Endodermal cell (in vitro differentiated cells): ENCODE measurements at places on chromosomes 3 and 15. TPM values are rescaled to one million over a fixed set of nuclear protein-coding genes. Genes with fewer than 3 reads are reported as not detected.

DNA sequence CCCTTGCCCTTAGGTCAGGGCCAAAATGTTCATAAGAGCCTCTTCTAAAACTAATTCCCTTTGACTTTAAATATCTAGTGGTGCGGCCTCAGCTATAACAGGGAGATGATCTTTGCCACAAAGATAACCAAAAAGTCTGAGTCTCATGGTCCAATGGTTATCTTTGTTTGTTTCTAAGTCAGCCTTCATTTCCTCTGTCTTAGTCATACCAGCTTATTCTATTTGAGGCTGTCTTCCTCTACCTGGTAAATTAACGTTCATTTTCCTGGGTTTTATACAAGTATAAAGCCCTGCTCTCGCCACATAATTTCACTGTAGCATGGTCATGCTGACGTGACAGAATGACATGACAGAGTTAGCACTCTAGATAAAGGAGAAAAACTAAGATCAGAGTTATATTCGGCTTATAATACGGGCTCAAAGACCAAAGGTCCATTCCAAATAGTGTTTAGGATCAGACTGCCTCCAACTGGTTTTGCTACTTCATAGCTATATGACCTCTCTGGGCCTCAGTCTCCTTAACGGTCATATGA is 18.4 kb downstream of the ZNF860 start:
- DNase-seq = no peak

- peak; percentile 61 for DNase-seq
These were observed 723 bp downstream of the CPNE4 start for GRCh38 chr3:132034097-132034485.

GRCh38 chr3:10303785-10304184 is 11.0 kb upstream of the GHRL start:
- DNase-seq = peak; percentile 43

DNA sequence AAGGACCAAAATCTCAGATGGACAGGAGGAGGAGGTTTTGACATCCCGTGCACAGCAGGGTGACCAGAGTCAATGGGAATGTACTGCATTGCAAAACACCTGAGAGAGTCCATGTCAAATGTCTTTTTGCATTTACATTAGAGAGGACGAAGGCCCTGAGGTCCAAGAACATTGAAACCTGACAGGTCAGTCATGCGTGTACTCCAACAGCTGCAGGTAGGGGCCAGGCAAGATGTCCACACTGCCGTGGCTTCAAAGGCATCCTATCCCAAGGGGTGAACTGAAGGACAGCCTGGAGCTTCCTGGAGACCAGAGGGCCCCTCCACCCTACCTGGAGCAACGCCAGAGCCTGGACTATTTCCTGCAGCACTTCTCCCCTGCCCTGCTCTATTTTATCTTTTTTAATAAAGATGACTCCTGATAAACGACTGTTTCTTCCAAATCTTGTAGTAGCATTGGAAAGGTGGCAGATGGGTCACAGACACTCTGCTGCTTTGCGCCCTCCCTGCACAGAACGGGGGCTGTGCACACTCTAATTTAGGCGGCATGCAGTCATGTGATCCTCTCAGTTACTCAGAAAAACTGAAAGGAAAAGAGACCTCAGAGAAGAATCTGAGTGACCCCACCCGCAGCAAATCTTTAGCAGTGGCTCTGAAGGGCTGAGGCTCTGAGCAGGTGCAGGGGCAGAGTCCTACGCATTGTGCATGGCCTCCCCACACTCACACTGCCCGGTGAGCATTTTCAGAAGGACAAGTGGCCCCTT is 68.2 kb downstream of the HMCES start:
- no peak for DNase-seq

- DNase-seq = no peak
These were observed 3.3 kb upstream of the RCN2 start for GRCh38 chr15:76928201-76928600.

GRCh38 chr3:45909542-45909941 is 23.2 kb downstream of the CCR9 start:
- peak; percentile 35 for DNase-seq

- no peak for DNase-seq
These were observed 60.5 kb downstream of the TLE3 start for GRCh38 chr15:70037292-70037640.

- DNase-seq = no peak
These were observed 60.3 kb upstream of the PSMD6 start for GRCh38 chr3:64083575-64083974.

DNA sequence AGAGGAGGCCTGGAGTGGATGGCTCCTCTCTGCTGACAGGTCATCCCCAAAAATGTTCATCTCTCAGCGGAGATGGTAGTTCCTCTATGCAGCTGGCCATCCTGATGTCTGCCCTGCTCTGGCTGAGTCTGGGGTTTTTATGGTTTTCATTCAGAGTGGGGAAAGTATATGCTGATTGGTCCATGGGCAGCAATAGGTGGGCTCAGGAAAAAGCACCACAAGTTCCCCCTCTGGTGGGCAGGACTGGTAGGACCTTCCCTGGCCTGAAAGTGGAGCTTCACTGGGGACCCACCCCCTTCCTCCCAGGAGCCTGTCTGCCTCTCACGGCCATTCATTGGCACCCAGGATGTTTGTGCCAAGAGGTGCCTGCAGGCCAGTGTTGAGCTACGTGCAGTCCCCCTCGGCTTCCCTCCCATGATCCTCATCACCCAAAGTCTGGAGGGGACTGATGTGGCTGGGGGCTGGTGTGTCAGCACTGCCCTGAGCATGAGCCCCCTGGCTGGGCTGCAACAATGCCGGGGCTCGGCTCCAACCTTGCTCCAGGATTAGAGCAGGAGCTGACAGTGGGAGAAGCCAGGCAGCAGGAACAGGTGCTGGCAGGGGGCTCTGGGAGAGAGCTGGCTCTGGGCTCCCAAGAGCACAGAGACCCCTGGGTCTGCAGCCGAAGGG is 13.1 kb upstream of the BLOC1S6 start:
- peak; percentile 98 for DNase-seq

DNA sequence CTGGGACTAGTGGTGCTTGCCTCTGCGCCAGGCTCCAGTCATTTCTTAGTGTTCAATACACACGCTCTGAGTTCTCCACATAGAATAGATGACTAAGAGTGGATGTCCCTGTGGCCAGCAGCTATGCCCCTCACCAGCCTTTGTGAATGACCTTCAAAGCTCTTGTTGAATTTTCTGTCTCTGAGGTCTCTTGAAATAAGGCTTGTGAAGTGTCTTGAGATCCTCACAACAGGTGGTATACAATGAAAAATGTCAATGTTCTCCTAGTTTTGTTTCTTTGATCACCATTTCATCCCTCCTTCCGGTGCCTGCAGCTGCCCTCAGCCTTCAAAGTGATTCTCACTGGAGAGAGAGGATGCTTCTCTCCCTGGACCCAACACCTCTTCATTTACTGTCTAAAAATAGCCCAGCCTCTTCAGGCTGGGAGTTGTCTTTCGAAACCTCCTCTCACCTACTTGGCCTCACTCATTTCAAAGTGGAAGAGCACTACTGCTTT is 5.4 kb downstream of the MAPKBP1 start:
- DNase-seq = no peak

GRCh38 chr15:67944010-67944641 is 104.3 kb upstream of the RNU6-1 start:
- DNase-seq = no peak

DNA sequence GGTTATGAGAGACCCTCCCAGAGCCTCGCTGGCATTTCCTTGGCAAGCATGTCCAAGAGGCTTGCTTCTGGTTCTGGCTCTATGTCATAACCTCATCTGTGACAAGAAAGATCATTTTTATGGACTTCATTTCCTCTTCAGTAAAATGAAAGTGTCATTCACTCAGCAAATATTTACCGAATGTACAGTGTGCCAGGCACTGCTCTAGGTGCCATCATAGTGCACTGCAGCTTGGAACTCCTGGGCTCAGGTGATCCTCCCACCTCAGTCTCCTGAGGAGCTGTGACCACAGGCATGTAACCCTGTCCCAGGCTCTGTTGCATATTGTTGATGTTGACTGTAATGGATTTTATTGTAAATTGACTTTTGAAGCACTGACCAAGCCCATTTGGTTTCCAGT is 18.7 kb upstream of the ITPKA start:
- DNase-seq = no peak

GRCh38 chr15:45586125-45586524 is 1.1 kb upstream of the BLOC1S6 start:
- no peak for DNase-seq

DNA sequence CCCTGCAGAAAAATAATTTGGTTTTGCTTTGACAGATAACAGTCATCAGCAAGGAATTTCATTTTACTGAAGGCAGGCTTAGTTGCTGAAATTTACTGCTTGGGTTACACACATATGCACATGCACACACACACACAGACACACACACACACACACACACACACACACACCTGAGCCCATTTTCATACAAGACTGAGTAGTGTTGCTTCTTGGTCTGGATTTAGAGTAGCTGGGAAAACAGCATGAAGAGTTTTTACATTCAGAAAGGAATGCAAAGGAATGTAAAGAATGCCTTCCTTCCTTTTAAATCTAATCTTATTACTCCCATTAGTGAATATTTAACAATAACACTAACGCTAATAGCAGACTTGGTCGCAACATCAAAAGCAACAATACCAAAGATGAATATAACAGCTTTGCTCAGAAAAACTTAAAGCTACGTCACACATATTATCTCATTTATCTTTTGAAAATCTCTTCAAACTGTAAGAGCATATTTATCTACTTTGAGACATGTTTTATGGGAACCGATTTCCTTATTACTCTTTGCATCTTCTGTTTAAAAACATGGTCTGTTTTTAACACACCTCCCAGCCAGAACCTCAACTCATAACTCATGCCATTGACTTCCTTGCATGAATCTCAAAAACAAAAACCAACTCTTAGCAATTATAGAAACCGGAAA is 32.5 kb downstream of the RFTN1 start:
- DNase-seq = peak; percentile 61

GRCh38 chr3:134111616-134112015 is 81.9 kb upstream of the SLCO2A1 start:
- DNase-seq = no peak

Gene TNFSF10
- not detected in 3 replicates for total RNA-seq

Gene BMF
- total RNA-seq = 46.9 and 53.5 TPM in 2 replicates

Gene DOCK3
- 6.6 and 8.5 TPM in 2 replicates for total RNA-seq

Gene KLHL18
- total RNA-seq = 14.5 to 21.6 TPM (median 20.7 TPM) in 3 replicates

Gene CCRL2
- total RNA-seq = not detected in 3 replicates
